ENCODE measurements at places on chromosomes 16 and 17.

- DNase-seq = no peak
Measured at GRCh38 chr16:20865420-20866131, 34.6 kb downstream of the DCUN1D3 start.

DNA sequence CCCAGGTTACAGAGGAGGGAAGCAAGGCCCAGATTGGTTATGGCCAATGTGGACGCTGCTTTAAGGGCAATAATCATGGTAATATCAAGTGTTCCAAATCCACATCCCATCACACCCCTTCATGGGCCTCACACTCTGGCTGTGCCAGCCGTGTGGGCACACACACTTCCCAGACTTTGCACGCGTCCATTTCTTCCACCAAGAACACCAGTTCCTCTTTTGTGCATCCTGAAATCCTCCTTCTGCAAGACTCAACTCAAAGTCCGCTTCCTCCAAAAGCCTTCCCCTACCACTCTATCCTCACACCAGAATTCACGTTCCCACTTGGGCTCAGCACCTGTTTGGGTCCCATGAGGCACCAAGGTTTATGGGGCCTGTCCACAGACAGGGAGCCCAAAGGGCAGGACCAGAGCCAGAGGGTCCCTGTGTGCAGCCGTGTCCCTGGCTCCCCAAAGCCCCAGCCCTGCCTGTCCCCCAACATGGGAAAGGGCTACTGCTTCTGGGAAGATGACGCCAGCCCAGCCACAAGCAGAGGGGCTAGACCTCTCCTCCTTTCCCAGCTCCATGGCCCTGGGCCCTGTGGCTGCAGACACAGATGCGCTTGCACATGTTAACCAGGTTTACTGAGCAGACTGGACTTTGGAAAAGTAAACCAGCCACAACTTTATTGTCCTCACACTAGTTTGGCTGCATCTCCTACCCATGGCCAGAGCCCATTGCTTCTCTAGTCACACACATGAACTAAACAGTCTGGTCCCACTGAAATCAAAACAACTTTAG lies 20.3 kb downstream of the SPNS3 start:
- DNase-seq = no peak

DNA sequence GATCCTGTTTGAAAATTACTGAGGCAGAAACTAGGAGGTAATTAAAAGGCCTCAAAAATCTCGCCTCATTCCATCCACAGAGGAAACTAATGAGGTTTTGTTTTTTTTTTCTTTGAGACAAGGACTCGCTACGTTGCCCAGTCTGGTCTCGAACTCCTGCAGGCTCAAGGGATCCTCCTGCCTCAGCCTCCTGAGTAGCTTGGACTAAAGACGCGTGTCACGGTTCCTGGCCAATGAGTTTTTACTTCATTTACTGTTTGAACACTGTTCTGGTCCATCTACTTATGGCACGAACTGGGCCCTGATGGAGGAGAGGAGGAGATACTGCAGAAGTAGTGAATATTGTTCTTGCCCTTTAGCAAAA lies 600 bp upstream of the BLTP2 start:
- no peak for DNase-seq

GRCh38 chr16:87671221-87671620 lies 68.9 kb downstream of the JPH3 start:
- no peak for DNase-seq

GRCh38 chr17:63437287-63438091 lies 8.6 kb downstream of the CYB561 start:
- no peak for DNase-seq

GRCh38 chr17:81294512-81295030 lies 536 bp downstream of the SLC38A10 start:
- DNase-seq = no peak

Data from NCI-H1092 treated with DMSO at 0.1 percent for 48 hours (cell line).